Fibroblast of lung (primary cell): ENCODE measurements at places on chromosomes 13 and 19.
A peak's percentile ranks its signal among the peaks of the same experiment; 100 is the strongest.

GRCh38 chr19:37817180-37817981, 38.0 kb upstream of the ZNF573 start:
- DNase-seq: peak; percentile 55

DNA sequence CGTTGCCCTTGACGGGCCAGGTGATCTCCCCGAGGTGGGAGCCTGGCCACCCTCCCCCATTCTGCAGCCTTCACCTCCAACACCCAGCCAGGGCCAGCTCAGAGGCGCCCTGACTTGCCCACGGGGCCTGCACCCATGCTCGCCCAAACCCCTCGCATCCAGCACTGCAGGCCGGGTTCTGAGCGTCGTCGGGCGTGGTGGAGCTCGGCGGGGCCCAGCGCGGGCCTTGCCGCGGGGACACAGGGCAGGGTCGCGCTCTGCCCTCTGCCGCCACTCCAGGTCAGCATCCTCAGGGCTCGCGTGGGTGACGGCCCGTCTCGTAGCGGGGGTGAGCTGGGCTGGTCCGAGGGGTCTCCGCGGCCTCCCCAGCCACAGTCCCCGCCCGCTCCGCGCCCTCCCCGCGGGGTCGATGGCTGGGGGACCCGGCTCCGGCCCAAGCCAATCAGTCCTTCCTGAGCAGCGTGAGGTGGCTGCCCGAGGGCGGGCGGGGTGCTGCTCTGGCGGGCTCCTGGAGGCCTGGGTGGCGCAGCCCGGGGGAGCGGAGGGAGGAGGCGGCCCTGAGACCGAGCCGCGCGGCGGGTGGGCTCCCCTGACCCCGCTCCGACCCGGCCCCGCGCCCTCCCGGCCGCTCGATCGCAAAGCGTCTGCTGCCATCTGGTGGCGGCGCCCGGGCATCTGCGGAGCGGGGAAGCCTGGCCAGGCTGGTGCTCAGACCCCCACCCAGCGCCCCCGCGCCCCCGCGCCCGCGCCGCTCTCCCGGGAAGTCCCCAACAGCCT, 61.4 kb downstream of the CCNE1 start:
- DNase-seq: peak; percentile 9

GRCh38 chr13:24090049-24090448, 70.5 kb upstream of the SPATA13 start:
- DNase-seq: no peak

- DNase-seq: no peak
Measured at GRCh38 chr13:106473154-106473553, 62.3 kb downstream of the EFNB2 start.

- peak; percentile 35 for DNase-seq
Measured at GRCh38 chr19:7294558-7295212, 471 bp upstream of the INSR start.

GRCh38 chr13:48486362-48486761, 46.5 kb downstream of the RCBTB2 start:
- DNase-seq: no peak

DNA sequence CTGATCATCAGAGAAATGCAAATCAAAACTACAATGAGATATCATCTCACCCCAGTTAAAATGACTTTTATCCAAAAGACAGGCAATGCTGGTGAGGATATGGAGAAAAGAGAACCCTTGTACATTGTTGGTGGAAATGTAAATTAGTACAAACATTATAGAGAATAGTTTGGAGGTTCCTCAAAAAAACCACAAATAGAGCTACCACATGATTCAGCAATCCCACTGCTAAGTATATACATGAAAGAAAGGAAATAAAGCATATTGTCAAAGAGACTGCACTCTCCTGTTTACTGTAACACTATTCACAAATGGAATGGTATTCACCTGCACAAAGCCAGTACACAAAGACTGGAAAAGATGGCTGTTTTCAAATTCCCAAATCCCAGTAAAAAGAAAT, 1233.7 kb downstream of the PCDH17 start:
- DNase-seq: no peak

- DNase-seq: peak; percentile 97
Measured at GRCh38 chr13:109744512-109745051, 41.8 kb downstream of the IRS2 start.

GRCh38 chr19:14476673-14477401, 1.7 kb upstream of the PTGER1 start:
- peak; percentile 92 for DNase-seq

- peak; percentile 54 for DNase-seq
Measured at GRCh38 chr13:20869540-20869939, 33.0 kb downstream of the XPO4 start.

- DNase-seq: no peak
Measured at GRCh38 chr13:22944378-22944777, 236.4 kb upstream of the SGCG start.

GRCh38 chr13:112908342-112908741, 60.7 kb upstream of the MCF2L start:
- DNase-seq: no peak

DNA sequence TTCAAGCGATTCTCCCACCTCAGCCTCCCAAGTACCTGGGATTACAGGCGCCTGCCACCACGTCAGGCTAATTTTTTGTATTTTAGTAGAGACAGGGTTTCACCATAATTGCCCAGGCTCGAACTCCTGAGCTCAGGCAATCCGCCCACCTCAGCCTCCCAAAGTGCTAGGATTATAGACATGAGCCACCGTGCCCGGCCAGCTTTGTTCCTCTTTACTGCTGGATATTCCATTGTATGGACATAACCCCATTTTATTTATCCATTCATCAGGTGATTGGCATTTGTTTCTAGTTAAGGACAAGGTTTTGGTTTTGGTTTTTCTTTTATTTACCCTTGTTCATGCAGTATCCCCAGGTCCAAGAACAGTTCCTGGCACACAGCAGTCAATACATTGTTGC, 4.1 kb upstream of the RPS9 start:
- no peak for DNase-seq

DNA sequence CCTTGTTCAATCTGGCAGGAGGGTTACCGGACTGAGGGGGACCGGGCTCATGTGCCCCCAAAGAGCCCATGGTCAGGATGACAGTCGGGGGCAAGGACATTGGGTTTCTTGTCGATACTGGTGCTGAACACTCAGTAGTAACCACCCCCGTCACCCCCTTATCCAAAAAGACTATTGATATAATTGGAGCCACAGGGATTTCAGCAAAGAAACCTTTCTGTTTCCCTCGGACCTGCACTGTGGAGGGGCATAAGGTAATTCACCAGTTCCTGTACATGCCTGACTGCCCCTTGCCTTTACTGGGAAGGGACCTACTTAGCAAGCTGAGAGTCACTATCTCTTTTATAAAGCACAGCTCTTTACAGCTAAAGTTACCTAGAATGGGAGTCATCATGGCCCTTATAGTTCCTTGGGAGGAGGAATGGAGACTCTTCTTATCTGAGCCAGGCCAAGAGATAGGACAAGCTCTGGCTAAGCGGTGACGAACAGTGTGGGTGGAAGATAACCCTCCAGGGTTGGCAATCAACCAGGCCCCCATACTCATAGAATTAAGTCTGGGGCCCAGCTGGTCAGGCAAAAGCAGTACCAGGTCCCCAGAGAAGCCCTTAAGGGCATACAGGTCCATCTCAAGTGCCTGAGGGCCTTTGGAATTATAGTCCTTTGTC, 603.7 kb downstream of the UQCRFS1 start:
- no peak for DNase-seq

DNA sequence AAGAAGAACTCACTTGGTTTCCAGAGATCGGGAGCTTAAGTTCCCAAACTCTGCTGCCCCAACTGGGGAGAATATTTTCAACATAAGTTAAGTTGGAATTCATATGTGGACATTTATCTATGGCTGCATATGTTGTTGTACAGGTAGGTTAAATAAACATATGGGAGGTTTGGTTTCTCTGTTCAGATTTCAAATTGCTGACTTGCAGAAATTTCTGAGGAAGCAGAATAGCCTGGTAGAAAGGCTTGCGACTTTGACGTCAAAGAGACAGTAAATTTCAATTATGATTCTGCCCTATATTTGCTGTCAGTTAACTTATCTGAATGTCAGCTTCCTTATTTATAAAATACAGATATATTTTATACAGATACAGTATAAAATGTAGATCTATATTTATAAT, 40.0 kb upstream of the TPP2 start:
- no peak for DNase-seq

DNA sequence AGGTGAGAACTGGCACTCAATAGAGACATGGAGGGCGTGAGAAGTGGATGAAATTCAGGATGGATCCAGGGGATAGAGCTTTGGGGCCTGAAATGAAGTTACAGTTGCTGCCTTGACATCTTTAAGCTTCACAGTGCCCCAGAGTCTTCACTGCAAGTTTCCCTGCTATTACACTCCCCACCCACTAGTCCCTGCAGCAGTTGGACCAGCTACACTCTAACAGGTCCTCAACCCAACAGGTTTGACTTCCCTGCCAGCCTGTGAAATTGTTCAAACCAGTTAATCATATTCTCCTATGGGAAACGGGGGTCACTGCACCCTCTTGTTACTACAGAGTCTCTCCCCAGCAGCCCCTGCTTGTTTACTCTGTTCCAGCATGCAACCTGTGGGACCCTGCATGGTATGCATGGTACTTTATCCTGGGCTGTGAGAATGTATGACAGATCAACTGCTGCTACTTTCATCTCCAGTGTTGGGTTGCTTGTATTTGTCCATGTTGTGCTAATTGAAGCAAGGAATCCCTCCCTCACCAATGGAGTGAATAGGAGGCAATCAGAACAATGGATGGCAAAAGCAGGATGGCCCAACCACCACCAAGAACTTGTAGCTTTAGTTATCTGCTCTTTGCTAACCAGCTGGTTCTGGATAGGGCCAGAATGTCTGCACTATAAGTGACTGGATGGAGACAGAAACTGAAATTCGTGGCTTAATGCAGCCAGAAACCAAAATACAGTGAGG, 314.2 kb downstream of the OLFM4 start:
- no peak for DNase-seq

DNA sequence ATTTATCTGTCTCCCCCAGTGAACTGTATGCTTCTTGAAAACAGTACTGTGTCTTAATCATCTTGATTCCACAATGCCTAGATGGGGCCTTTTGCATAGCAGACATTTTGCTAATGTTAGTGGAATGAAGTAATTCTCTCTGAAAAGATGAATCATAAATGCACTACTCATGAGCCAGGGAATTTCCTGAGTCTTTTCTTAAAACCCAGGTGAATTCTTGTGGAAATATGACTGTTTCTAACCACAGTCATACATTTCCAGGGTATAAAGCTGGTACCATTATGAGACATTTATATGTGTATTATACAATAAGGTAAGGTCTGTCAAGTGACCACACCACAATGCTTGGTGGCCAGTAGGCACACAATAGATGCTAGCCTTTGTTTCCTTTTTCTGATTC, 5.5 kb upstream of the KCTD4 start:
- DNase-seq: peak; percentile 98

GRCh38 chr19:8335343-8336071, 7.6 kb downstream of the KANK3 start:
- no peak for DNase-seq

- DNase-seq: no peak
Measured at GRCh38 chr19:47406711-47407416, 12.5 kb downstream of the MEIS3 start.

DNA sequence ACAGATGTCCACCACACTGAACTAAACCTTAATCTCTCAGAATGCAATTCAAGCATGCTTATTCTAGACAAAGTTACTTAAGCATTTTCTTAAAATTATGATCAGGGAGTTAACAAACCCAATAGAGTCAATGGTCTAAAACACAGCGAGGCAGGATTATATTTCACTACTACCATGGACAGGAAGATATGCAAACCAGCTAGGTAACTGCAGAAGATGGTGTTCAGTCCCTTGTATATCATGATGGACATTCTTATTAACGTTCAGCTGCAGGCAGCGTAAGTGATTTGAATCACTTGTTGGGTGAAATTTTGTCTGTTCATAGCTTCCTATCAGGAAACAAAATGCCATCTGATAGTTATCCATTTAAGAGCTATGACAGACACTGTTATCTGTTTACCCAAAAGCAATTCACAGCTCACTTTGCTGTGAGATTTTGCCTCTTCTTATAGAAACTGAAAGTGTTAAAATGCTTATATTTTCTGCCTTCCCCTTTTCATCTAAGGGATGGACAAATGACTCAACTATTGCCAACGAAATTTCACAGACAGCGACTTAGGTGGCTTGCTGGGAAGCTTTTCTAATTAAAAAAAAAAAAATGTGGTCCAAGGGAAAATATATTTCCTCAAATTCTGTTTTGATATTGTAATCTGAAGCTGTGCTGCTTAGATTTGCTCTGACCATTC, 591.9 kb downstream of the DACH1 start:
- no peak for DNase-seq

DNA sequence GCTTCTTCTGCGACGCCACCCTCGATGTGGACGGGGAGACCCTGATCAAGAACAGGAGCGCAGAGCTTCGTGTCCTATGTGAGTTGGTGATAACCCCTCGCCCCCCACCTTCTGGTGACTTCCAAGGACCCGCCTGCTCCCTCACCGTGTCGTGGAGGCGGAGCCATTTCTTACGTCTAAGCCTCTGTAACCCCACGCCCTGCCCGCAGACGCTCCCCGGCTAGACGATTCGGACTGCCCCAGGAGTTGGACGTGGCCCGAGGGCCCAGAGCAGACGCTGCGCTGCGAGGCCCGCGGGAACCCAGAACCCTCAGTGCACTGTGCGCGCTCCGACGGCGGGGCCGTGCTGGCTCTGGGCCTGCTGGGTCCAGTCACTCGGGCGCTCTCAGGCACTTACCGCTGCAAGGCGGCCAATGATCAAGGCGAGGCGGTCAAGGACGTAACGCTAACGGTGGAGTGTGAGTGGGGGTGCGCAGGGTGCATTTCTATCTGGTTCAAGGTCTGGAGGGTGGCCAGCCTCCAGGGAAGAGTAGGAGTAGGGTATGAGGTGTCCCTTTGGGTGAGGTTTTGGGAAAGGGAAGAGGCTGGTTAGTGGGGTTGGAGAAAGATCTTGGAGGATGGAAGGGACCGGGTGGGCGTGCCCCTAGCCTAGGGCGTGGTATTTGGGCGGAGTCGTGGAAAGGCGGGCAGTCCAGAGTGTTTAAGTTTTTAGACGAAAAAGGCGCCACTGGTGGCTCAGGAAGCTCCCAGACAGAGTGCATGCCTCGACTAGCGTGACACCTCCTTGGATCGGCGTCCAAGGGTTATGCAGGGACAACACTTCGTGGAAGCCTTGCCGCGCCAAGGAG, 3.3 kb downstream of the ICAM5 start:
- DNase-seq: no peak

DNA sequence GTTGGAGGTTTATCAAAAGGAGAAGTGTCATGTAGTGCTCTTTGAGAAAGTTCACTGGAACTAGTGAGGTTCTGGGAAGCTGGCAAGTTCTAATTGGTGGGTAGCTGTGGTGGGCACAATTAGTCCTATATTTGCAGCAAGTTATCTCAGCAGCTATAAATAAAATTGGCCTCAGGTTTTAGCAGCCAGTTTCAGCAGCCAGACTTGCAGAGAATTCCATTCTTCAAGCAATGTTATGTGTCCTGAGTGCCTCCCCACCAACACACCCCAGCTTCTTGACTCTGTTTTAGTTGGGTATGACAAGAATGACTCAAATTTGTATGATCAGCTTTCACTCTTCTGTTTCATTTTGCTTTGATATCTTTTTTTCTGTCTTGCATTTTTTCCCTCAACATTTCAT, 4.7 kb downstream of the IFT88 start:
- no peak for DNase-seq

GRCh38 chr13:40640845-40641458, 25.5 kb downstream of the FOXO1 start:
- DNase-seq: no peak
